T-helper 2 cell (primary cell): ENCODE measurements at places on chromosomes 16 and 17.
A peak's percentile ranks its signal among the peaks of the same experiment; 100 is the strongest.

GRCh38 chr17:1025733-1026598, 29.0 kb downstream of the TIMM22 start:
- no peak for DNase-seq

DNA sequence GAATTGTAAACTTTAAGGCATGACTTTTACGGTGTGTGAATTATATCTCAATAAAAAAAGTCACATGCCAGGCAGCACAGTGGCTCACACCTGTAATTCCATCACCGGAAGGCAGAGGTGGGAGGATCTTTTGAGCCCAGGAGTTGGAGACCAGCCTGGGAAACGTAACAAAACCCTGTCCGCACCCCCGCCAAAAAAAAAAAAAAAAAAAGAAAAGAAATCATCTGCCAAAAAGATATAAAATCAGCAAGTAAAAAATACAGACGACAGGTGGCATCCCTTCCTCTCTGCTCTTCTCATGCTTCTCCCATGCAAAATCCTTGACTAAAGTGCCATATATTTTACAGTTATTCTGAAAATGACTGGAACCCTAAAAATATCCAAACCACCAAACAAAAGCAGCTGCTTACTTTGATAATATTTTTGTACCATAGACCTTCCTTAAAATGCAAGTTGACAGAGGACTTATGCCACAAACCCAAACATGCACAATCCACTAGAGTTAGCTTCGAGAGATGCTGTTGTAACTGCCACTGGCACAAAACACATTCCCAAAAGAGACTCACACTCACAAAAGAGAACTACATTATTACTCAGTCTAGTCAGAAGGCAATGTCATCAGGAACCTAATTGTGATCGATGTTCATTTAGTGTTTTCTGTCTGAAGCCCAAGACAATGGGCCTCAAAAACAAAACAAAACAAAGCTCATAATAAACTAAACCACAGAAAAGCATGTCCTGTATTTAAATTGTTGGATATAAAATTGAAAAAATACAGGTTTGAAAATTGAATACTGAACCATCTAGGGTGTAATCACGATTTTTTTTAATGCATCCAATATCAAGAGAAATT, 2.4 kb downstream of the CRLF3 start:
- peak; percentile 28 for DNase-seq

DNA sequence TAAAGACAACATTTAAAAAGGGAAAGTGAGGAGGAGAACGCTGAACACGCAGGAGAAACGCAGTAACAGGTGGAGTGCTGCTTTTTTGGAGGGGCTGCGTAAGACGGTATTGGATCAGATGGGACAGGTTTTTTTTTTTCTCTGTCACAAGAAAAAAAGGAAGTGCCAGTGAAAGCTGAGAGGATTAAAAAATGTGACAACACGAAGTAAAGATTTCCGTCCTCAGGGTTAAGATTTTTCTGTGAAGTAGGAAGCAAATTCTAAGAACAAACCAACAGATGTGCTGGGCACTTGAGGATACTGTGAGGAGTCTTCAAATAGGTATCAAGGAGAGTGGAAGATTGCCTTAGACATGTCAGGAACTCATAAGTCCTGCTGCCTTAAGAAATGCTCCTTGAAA, 5.8 kb upstream of the ABCA9 start:
- no peak for DNase-seq

DNA sequence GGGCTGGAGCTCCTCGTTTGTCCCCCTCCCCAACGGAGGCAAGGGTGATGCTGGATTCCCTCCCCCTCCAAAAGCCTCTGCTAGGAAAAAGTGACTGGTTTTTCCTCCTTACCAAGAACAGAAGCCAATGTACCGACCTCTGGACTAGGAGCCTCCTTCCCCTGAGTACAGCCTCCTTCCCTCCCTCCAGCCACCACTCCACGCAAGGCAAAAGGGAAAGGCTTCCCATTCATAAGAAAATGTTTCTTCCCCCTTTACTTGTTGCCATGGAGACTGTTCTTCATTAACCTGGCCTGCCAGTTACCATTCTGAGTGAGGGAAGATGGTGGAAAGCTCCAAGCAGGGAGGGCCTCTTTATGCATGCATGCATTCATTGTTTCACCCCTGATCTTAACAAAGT, 4.3 kb upstream of the PIMREG start:
- DNase-seq, result no peak

DNA sequence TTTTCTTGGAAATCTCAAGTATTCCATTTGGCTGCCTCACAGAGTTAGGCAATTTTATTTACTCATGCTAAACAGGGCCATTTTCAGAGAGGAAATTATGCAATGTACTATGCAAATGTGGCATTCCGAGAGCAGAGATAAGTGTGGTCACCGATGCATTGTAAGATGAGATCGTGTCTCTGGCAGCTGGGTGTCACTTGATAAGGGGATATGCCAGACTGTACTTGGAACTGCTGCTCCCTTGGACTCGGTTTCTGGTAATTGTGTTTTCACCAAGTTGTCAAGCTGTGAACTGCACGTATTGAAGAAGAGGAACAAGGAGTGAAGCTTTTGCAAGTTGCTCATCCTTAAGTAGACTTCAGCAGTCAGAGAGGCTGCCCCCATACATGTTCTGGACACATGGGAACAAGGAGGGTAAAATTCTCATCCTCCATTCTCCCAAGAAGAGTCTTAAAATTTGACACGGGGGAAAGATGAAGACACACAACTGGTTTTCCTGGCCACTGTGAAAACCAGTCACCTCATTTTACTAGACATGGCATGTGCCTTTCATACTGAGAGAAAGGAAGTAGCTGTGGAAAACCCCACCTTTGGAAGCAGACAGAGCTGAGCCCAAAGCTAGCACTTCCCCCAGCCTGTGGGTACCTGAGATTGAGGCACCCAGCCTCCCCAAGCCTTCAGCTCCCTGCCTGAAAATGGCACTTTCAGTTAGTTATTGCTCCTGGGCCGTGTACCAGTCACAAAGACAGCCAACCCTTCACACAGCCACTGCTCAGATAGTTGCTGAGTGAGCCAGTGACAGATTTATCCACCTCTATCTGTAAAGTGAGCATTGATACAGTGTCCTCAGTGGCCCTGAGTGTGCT, 150.7 kb downstream of the SOCS1 start:
- peak; percentile 93 for DNase-seq

- DNase-seq, result no peak
Measured at GRCh38 chr16:66918803-66919568, at the start of gene CDH16. Gene CDH16 (minus strand): TSS chr16:66918885. CDS start chr16:66918065, 820 bp downstream.

- no peak for DNase-seq
Measured at GRCh38 chr17:56289321-56289720, 136.0 kb downstream of the ANKFN1 start.

GRCh38 chr17:82242977-82243647, 14.3 kb downstream of the SLC16A3 start:
- no peak for DNase-seq
